ENCODE measurements at places on chromosomes 13 and 19.

DNA sequence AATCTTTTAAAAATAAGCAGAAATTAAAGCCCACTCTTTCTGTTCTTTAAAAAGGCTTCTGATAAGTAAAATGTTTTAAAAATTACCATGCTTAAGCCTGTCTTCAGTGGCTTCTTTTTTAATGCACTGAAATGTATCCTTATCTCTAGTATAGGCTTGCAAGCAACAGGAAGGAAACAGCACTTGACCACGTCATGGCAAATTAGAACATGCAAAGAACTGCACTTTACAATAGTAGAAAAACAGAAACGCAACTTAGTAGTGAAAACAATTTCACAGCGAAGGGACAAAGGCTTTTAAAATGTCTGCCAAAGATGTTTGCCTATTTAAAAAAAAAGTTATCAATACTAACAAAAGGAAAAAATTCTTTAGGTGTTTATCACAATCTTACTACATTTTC is 36.3 kb downstream of the ELF1 start:
- DNase-seq = no peak

DNA sequence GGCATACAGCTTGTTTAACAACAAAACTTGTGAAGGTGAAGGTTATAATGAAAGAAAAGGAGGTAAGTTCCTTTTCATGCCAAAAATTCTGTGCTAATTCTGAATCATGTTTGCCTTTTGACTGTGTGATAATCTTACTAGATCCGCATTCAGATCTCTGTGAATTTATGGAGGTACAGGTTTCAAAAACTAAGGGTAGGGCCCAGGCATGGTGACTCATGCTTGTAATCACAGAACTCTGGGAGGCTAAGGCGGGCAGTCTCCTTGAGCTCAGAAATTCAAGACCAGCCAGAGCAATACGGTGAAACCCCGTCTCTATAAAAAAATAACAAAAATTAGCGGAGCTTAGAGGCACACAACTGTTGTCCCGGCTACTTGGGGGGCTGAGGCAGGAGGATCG is 45.9 kb downstream of the PCDH9 start:
- DNase-seq = no peak

- no peak for DNase-seq
Measured at GRCh38 chr19:1767464-1767933, 14.2 kb downstream of the ONECUT3 start.

GRCh38 chr19:47609906-47610894 is 1.3 kb downstream of the BICRA start:
- peak; percentile 53 for DNase-seq

- DNase-seq = no peak
Measured at GRCh38 chr19:8254286-8255001, 45.3 kb downstream of the CERS4 start.

DNA sequence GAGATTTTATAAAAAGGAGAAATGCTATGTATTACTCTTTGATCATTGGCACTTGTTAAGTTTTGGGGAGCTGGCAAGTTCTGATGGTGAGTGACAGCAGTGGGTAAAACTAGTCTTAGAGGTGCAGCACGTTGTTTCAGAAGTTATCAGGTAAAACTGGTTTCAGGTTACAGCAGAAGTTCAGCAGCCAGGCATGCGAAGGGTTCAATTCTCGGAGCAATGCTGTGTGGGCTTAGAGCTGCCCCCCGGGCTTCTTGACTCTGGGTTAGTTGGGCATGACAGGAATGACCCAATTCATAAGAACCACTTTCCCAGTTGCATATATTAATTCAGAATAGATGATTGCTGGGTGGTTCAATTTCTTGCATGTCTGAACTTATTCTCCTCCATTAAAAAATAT is 34.8 kb downstream of the ING1 start:
- no peak for DNase-seq

DNA sequence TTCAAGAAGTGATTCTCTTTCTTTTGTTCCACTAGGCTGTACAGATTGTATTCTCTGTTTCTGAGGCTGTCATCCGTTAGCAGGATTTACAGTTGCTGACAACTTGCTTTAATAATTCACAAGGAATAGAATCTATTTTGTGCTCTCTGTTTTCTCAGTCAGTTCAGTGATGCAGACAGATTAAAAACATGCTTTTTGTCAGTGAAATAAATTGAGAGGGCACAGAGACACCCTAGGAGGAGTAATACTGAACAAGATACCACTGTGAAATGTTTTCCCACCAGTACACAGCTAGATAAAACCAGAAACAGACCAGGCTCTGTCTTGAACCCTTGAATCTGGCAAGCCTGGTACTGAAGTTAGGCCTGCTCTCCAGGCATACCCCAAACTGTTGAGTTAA is 58.7 kb downstream of the LACC1 start:
- no peak for DNase-seq

GRCh38 chr13:88005188-88005587 is 334.0 kb downstream of the SLITRK5 start:
- peak; percentile 48 for DNase-seq

DNA sequence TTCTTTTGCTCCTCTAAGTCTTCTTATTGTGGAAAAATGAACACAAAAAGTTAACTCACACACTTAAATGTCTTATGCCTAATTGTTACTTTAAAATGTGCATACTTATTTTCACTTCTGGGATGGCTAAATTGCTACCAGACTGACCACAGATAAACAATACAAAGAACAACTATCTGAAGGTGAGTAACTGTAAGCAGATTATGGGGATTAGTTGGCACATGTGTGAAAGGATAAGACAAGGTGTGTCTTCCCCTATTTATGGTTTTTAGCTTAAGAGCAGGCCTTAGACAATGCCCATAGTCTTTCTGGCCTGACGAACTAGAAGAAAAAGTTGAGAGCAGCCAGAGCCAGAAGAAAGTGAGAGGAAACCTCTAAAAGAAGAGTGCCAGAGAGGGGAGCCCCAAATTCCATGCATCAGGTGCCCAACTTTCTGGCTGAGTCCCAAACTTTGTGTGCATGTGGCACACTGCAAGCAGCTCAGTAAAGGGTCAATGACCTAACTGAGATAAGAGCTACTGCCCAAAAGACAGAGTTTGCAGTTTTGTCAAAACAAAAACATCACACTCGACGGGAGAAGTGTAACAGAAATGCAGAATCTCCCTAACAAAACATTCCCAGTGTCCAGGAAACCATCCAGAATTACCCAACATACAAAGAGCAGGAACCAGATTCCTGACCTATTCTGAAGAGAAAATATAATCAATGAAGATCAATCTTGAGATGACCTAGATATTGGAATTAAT is 375.4 kb downstream of the KCNRG start:
- no peak for DNase-seq

- no peak for DNase-seq
Measured at GRCh38 chr13:92590503-92590908, 636.1 kb upstream of the GPC6 start.

DNA sequence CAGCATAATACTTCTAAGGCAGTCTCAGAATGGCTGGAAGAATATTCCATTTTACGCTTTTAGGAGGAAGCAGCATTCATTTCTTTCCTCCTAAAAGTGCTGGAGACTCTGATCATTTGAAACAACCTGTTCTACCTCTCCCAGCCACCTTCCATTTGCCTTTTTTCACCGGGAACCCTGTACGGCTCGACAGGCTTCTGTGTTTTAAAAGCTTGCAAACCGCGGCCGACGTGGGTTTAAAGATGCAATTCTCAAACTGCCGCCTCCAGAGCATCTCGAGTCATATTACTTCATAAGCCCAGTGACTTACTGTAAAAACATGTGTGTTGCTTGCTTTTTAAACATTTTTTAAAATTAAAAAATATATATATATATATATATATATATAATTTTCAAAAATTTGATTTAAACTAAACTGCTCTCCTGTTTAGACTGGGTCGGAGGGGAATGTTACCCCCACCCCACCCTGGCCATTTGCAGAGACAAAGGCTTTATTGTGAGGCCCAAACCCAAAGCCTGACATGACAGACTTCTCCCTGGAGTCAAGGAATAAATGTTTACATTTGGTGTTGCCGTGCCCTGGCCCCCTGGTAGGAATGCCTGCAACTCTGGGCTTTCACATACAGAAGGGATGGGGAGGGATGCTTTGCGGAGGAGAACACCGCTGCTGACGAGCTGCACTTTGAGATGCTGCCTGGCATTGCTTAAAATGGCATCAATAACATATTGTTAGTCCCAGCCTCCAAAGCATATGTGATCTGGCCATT is 30.4 kb downstream of the ZNF536 start:
- DNase-seq = no peak

GRCh38 chr13:35832551-35832950 is 298.6 kb downstream of the DCLK1 start:
- no peak for DNase-seq

DNA sequence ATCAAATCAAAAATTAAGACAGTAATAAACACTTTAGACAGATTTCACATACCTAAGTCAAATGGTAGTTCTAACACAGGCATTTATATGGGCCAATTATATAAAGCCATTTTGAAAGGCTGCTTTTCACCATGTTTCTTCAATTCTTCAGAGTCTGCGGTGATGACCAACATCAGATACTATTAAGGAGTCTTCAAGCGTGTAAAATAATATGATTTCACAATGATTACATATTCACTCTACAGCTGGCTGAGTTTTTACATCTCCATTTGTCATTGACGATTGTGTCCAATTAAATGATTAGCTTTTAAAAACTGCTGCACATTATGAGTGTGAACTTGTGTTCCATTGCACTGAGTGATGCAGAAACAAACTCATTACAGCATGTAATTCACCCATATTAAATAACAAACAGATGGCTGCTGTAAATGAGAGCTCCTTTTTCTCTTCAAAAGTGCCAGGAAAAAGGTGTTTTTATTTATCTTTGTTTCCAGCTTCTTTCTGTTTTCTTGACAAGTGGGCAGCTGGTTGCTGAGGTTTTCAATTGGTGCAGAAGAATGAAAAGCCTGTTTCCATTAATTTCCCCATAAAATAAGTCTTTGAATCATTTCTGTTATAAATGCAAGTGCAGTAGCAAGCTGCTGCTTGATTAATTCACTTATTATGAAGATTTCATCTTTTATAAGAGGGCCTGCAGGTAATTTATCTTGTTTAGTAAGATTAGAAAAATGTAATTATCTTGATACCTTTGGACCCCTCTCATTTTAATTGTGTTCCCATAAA is 676.1 kb upstream of the KLHL1 start:
- DNase-seq = no peak

GRCh38 chr13:110334841-110335490 is 27.9 kb downstream of the COL4A2 start:
- no peak for DNase-seq

GRCh38 chr13:111216166-111216960 is 101.3 kb downstream of the ARHGEF7 start:
- peak; percentile 7 for DNase-seq

- DNase-seq = no peak
Measured at GRCh38 chr19:2362970-2363300, 2.9 kb downstream of the TMPRSS9 start.

- no peak for DNase-seq
Measured at GRCh38 chr13:73547239-73547638, 488.4 kb downstream of the KLF5 start.

DNA sequence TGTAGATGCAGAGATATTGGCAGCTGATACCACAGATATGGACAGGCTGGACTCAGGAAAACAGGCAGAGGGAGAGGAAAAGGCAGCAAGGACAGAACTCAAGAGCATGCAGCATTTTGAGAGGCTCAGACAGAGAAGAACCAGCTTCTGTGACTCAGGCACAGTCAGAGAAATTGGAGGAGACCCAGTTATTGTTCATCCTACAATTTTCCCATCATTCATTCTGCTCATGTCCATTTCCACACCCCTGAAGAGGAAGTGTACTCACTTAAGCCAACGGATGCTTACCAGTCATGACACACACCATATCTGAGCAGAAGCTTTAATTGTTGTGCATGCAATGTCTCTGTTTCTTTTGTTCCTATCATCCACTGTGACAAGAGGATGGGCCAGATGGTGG is 359.8 kb upstream of the HTR2A start:
- DNase-seq = peak; percentile 86

DNA sequence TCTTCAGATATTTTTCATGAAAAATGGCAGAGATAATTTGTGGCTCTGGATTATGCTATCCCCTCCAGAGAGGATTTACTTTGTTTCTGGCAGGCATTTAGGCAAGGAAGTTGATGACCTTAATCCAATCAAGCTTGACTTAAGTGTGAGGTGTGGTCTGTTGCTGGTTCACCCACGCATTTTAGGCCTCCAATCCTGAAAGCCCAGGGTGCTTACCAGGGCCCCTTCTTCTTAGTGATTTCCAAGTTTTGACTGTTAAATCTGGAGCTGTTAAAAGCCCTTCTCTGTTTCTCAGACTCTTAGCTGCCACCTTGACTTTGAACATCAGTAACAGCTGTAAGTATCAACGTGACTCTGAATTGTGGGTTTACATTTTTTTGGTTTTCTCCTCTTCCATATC is 161.8 kb downstream of the DNAJC15 start:
- DNase-seq = no peak

GRCh38 chr13:85638815-85639393 is 160.3 kb downstream of the SLITRK6 start:
- DNase-seq = no peak

DNA sequence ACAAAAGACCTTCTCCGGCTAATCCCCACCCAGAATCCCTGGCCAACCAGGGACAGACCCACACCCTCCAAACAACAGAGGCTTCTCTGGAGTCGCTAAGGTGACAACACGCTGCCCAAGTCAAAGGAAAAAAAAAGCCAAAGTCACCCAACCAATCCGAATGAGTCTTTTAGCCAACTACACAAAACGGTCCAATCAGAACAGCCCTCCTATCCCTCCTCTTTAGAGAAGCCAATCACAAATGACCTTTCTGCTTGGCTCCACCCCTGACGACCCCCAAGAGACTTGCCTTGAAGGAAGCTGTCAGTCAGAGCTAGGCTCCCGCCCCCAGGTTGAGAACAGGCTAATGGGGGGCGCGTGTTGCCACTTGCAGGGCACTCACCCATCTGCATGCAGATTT is 6.6 kb upstream of the FBXW9 start:
- DNase-seq = peak; percentile 22

DNA sequence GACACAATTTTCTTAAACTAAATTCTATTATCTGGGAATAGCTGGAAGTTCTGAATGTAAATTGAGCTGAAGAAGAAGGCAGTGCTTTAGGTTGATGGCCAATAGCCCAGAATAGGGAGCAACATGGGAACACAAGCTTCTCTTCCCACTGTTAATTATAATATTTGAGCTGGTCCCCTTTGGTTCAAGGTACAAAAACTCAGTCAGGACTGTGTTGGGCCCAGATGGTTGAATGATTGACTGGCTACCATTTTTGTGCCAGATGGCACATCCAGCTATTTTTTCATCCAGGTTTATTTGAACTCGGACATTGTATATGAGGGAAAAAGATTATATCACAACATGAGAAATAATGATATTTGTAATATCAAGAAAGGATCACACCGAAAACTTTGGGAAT is 458.9 kb downstream of the SLITRK1 start:
- DNase-seq = no peak

- DNase-seq = no peak
Measured at GRCh38 chr13:33345842-33346241, 60.3 kb upstream of the STARD13 start.

GRCh38 chr19:34145741-34146202 is 26.5 kb upstream of the LSM14A start:
- DNase-seq = peak; percentile 54
